ENCODE measurements at places on chromosomes 2 and 18. TPM values are rescaled to one million over a fixed set of nuclear protein-coding genes. Genes with fewer than 3 reads are reported as not detected.

- no peak overlapping the region for H3K27ac ChIP-seq
- H3K27me3 ChIP-seq = no peaks in the 10 kb centered on the region
- H3K36me3 ChIP-seq = no peaks in the 10 kb centered on the region
- no peaks in the 10 kb centered on the region for H3K4me1 ChIP-seq
Measured at GRCh38 chr18:76914314-76914713, 92.0 kb downstream of the ZNF236 start.

GRCh38 chr2:196249171-196249570 is 77.8 kb upstream of the STK17B start:
- no peaks in the 10 kb centered on the region for H3K27me3 ChIP-seq
- H3K4me1 ChIP-seq = no peaks in the 10 kb centered on the region
- no peak overlapping the region for H3K27ac ChIP-seq
- H3K36me3 ChIP-seq = no peaks in the 10 kb centered on the region
- no peak for DNase-seq

- H3K27ac ChIP-seq = no peak overlapping the region
- no peaks in the 10 kb centered on the region for H3K4me1 ChIP-seq
- no peak overlapping the region for H3K4me3 ChIP-seq
- DNase-seq = no peak
Measured at GRCh38 chr18:67219821-67220220, 296.7 kb downstream of the DSEL start.

The ASXL2 gene
- 18.2 TPM for total RNA-seq

The ALPI gene
- total RNA-seq = not detected

GRCh38 chr2:152635635-152636298 is 81.5 kb downstream of the PRPF40A start:
- H3K27me3 ChIP-seq = no peaks in the 10 kb centered on the region
- no peak overlapping the region for H3K27ac ChIP-seq
- no peak overlapping the region for H3K4me3 ChIP-seq
- no peaks in the 10 kb centered on the region for H3K4me1 ChIP-seq
- no peak for DNase-seq
- peaks cover 5% of the 10 kb centered on the region for H3K36me3 ChIP-seq

DNA sequence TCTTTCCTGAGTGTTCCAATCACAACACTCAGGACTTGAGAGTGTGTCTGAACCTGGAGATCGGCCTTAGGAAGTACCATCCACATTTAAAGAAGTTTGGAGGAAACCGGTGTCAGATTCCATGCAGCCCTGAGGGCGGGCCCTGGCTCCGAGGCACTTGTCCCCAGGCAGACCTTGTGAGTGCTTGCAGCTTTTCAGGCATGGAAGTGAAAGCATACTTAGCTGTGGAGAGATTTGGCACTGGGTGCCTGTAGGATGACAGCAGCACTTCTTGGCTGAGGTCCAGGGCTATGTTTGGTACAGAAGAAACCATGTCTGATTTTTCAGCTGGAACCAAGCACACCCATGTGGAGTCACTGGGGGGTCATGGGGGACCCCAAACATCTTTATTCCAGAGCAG is 230.8 kb downstream of the SEPTIN10 start:
- DNase-seq = peak; percentile 51
- H3K36me3 ChIP-seq = no peaks in the 10 kb centered on the region
- no peaks in the 10 kb centered on the region for H3K27me3 ChIP-seq
- no peak overlapping the region for H3K27ac ChIP-seq

DNA sequence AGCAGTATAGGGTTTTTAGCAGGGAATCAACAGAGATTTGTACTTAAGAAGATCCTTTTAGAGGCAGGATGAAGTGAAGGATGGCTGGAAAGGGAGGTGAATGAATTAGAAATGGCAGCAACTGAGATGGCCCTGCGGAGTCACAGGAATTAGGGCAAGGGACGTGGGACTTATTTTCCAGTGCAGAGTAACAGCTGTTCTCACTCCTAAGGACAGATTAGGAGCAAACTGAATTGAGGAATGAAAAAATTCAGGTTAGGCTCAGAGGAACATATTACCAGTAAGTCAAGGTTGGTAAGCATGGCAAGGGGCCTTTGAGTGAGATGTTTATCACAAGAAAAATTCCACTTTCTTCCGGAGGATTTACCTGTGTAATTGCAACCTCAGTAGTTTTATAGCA is 34.4 kb downstream of the COL4A3 start:
- no peaks in the 10 kb centered on the region for H3K36me3 ChIP-seq
- no peak overlapping the region for H3K27ac ChIP-seq
- DNase-seq = no peak
- H3K4me3 ChIP-seq = no peak overlapping the region

The PAX3 gene
- 2.9 TPM for total RNA-seq

DNA sequence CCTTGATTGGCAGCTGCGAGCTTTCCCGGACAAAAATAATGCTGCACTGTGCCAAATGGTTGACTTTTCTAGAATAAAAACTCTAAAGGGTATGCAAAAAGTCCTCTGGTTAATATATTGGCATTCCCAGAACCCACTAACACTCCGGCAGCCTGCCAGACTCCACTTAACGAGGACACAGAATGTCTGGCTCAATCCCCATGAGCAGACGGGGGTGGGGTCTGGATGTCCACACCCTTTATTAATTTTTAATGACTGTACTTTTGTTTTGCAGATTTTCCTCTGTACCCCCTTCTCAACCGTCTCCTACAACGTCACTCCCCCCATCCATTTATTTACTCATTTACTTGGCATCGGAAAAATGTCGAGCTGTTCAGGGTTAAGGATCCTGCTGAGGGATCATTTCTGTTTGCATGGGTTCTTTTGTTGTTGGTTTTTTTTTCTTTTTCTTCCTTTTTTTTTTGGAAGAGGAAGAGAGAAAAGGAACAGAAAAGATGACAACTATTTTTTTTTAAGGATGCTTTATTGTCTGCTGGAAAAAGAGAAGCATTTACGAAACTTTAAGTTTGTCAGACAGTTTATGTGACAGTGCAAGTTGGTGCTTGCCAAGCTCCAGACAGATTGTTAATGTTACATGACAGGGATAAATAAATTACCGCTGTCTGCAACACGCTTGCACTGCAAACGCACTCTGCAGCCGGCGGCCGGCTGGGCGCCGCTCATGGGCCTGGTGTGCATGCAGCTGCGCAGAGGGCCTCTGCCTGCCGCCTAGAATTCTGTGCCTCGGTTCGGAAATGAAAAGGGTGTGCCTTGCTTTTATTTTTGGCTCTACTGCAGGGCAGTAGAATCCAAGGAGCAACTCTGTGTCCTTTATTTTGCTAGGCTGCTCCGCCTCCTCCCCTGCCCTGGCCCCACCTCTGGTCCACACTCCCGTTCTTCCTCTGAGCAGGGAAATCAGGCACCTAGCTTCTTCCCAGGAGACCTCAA is 3.6 kb downstream of the LDLRAD4 start:
- DNase-seq = no peak
- no peaks in the 10 kb centered on the region for H3K36me3 ChIP-seq
- peak overlapping the region; percentile 91 for H3K27ac ChIP-seq
- H3K4me3 ChIP-seq = peak overlapping the region; percentile 3
- no peaks in the 10 kb centered on the region for H3K27me3 ChIP-seq

- H3K4me3 ChIP-seq = no peak overlapping the region
- H3K27ac ChIP-seq = no peak overlapping the region
- H3K27me3 ChIP-seq = no peaks in the 10 kb centered on the region
- no peak for DNase-seq
- H3K4me1 ChIP-seq = no peaks in the 10 kb centered on the region
Measured at GRCh38 chr2:74691929-74692328, 37.9 kb downstream of the SEMA4F start.

DNA sequence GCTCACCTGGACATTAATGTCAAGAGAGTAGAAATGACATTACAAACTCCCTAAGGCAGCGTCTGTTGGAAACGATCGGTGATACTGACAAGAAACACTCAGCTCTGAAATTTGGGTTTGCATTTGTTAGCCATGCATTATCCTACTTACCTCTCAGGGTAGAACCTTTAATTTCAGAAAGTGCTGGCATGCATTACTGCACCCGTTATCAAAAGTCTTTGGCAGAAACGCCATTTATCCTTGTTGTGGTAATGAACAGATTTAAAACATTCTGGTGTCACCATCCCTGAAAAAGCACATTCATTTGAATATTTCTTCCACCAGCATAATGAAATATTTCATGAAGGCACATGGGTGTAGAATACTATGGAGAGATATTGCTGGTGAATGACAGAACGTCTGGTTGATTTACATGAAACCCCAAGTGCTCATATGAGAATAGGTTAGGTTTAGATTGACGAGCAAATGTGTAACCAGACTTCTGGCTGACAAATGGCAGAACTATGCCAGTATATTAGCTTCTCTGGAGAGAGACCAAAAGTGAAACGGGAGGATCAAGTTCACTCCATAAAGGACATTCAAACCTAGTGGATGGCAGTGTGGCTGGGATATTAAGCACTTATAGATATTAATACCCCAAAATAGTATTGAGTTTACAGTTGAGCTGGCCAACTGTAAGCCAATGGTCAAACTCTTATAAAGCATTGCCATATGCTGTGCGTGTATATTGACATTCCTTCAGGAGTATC is 53.5 kb upstream of the ITGB6 start:
- no peak for DNase-seq
- H3K27me3 ChIP-seq = no peaks in the 10 kb centered on the region
- H3K27ac ChIP-seq = no peak overlapping the region
- no peak overlapping the region for H3K4me3 ChIP-seq

The COL5A2 gene
- total RNA-seq = 111 TPM

DNA sequence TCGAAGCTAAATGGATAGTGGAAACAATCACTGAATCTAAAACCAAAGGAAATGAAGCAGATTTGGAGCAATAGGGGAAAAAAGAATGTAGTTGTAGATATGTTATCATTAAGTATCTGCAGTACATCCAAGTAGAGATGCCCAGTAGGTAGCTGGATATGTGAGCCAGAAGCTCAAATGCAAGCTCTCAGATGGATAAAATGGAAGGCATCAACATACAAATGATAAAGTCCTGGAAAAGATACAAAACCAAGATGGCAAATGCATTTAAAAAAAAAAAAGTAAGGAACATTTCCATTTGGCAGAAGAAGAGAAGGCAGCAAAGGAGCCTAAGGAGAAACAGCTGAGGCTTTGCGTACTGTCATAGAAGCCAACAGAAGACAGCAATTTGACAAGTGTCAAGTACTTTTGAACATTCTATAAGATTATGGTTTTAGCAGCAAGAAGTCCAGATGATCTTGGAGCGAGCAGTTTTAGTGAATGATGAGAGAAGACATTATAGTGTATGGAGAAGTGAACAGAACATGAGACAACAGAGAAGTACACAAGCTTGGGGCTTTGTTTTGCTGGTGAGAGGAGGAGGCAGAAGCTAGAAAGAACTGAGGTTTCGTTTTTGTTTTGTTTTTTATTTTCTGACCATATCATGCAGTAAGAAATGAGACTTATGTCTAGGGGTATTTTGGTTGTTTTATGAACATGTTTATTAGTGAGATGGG is 18.3 kb downstream of the ROCK2 start:
- no peak overlapping the region for H3K4me3 ChIP-seq
- H3K36me3 ChIP-seq = no peaks in the 10 kb centered on the region
- H3K27me3 ChIP-seq = no peaks in the 10 kb centered on the region
- no peak overlapping the region for H3K27ac ChIP-seq

- H3K27me3 ChIP-seq = no peaks in the 10 kb centered on the region
- H3K27ac ChIP-seq = no peak overlapping the region
- no peaks in the 10 kb centered on the region for H3K4me1 ChIP-seq
- DNase-seq = no peak
- no peak overlapping the region for H3K4me3 ChIP-seq
Measured at GRCh38 chr2:109342930-109343329, 213.9 kb downstream of the SH3RF3 start.

GRCh38 chr18:57931038-57931437 is 113.0 kb upstream of the NEDD4L start:
- H3K36me3 ChIP-seq = no peaks in the 10 kb centered on the region
- no peaks in the 10 kb centered on the region for H3K27me3 ChIP-seq
- no peak overlapping the region for H3K27ac ChIP-seq
- DNase-seq = no peak

DNA sequence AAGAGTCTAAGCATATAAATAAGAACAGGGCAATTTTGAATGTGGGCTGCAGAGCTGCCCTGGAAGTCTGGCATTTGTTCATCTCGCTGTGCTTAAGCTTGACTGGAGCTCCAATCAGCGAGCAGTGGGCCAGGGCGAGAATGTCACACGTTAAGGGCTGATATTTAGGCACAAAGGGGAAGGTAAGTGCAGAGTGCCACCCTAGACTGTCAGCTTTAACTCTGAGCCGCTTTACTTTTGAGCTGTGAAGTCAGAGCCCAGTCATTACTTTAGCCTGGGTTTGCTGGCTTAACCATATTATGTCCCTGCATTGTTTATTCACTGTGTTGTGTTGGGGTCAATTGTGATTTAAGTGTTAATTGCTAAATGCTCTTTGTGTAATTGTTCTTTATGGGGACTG is 236.1 kb upstream of the SIX3 start:
- no peak overlapping the region for H3K27ac ChIP-seq
- H3K4me3 ChIP-seq = no peak overlapping the region
- no peak for DNase-seq
- H3K27me3 ChIP-seq = no peaks in the 10 kb centered on the region

DNA sequence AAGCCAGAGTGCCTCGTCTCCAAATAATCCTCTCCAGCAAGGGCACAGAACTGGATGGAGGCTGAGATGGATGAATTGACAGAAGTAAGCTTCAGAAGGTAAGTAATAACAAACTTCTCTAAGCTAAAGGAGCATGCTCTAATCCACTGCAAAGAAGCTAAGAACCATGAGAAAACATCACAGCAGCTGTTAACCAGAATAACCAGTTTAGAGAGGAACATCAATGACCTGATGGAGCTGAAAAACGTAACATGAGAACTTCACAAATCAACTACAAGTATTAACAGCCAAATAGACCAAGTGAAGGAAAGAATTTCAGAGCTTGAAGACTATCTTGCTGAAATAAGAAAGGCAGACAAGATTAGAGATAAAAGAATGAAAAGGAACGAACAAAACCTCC is 32.3 kb downstream of the WDPCP start:
- H3K27ac ChIP-seq = no peak overlapping the region
- no peak for DNase-seq
- H3K4me1 ChIP-seq = no peaks in the 10 kb centered on the region
- no peaks in the 10 kb centered on the region for H3K36me3 ChIP-seq

GRCh38 chr2:10733566-10733925 is 12.1 kb downstream of the ATP6V1C2 start:
- no peaks in the 10 kb centered on the region for H3K36me3 ChIP-seq
- H3K27ac ChIP-seq = no peak overlapping the region
- DNase-seq = no peak
- no peaks in the 10 kb centered on the region for H3K4me1 ChIP-seq
- no peak overlapping the region for H3K4me3 ChIP-seq

DNA sequence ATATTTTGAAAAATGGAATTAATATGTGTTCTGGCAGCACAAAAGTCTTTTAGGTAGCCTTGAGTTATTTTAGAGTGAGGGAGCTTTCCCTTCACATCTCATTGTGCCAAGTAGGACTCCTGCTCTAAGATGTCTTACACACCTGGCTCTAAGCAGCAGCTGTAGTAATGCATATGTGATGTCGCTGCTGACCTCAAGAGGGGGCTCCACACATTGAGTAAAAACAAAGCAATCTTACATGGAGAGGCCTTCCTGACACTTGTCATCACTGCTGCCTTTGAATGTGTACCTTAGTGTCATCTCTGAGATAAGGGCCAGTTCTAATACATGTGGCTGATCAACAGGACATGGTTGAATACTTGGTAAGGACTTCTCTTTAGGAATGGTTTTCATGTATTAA is 75.8 kb downstream of the ACTR3 start:
- H3K4me3 ChIP-seq = no peak overlapping the region
- H3K27ac ChIP-seq = no peak overlapping the region
- H3K4me1 ChIP-seq = no peaks in the 10 kb centered on the region
- DNase-seq = no peak

GRCh38 chr18:2654928-2655177 is 673 bp upstream of the SMCHD1 start:
- peak overlapping the region; percentile 97 for H3K27ac ChIP-seq
- H3K36me3 ChIP-seq = no peaks in the 10 kb centered on the region
- H3K4me1 ChIP-seq = peaks cover 8% of the 10 kb centered on the region
- no peak for DNase-seq

All from breast epithelium (tissue), 4 donors.